H1 (cell line): ENCODE measurements at places on chromosomes 7 and 10.

GRCh38 chr10:17200001-17200911, 1.2 kb downstream of the TRDMT1 start:
- DNase-seq = no peak

DNA sequence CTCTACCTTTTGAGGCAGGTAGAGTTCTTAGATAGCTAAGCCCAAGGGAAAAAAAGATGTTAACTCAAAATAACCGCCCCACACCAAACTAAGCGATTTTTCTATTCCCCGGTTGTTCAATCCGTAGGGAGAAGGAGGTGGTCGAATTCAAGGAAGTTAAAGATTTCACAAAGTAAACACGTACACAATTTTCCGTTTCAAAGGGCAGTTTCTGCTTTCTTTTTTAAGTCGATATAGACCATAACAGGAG, 842 bp downstream of the KBTBD2 start:
- no peak for DNase-seq

DNA sequence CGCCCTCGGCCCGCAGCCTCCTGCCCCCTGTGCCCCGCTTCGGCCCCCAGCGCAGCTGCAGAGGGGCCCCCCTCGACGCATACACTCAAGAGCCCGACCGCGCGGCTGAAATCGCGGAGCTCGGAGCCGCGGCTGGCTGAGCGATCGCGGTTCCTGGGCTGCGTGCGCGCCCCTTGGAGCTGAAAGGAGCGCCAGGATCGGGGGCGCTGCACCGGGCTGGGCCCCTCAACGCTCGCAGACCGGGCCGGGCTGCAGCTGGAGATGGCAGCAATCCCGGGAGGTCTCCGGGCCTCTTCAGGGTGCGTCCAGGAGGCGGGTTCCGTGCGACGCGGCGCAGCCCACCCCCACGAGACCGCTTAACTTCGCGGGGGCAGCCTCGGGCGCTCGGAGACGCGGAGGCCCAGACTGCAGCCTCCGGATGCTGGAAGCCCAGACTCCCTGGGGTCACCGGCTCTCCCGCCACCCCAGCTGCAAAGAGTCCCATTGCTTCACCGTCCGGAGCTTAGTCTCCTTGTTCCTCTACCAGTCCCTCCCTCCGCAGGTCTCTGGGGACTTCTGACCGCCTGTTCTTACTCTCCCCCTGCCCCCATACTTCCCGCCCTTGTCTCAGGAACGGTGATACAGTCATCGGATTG, 73.0 kb upstream of the LRRC4 start:
- DNase-seq = no peak

DNA sequence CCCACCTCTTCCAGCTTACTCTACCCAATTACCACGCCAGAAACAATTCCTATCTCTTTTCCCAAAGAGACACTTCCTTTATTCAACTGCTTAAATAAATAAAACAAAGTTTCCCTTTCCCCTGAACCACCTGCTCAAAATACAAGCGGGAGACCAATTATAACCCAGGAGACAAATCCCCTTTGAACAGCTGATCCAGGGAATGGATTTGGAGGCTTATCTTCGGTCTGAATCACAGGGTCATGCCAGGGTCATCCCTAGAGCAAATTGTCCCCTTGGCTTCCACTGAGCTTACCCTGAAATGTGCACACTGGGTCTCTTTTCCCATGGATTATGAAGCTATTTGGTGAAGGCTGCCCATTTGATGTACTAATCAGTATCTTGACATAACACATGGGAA, 99.9 kb upstream of the JAZF1 start:
- no peak for DNase-seq

GRCh38 chr10:62814756-62815380, 1.3 kb downstream of the EGR2 start:
- DNase-seq = peak; percentile 67
